ENCODE measurements at places on chromosomes 13 and 19.

GRCh38 chr13:114199954-114200353 is 20.9 kb downstream of the CFAP97D2 start:
- no peak for DNase-seq

- DNase-seq: no peak
Measured at GRCh38 chr19:42175952-42176648, 41.4 kb downstream of the DEDD2 start.

DNA sequence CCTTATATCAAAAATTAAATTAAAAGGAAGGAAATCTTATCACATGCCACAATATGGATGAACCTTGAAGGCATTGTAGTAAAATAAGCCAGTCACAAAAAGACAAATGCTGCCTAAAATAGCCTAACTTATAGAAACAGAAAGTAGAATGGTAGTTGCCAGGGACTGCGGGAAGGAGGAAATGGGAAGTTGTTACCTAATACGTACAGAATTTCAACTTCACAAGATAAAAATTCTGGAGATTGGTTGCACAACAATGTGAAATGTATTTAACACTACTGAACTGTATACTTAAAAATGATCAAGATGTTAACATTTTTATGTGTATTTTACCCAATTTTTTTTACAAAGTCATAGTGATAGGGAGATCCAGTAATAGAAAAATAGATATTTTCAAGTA is 10.2 kb upstream of the N4BP2L2 start:
- no peak for DNase-seq

GRCh38 chr13:24348797-24349515 is 39.6 kb downstream of the C1QTNF9 start:
- DNase-seq: no peak

- DNase-seq: no peak
Measured at GRCh38 chr19:5452594-5453565, 2.3 kb upstream of the ZNRF4 start.

- DNase-seq: no peak
Measured at GRCh38 chr13:74187564-74187963, 53.4 kb upstream of the KLF12 start.

- no peak for DNase-seq
Measured at GRCh38 chr13:41701676-41702075, 244.3 kb downstream of the RGCC start.

DNA sequence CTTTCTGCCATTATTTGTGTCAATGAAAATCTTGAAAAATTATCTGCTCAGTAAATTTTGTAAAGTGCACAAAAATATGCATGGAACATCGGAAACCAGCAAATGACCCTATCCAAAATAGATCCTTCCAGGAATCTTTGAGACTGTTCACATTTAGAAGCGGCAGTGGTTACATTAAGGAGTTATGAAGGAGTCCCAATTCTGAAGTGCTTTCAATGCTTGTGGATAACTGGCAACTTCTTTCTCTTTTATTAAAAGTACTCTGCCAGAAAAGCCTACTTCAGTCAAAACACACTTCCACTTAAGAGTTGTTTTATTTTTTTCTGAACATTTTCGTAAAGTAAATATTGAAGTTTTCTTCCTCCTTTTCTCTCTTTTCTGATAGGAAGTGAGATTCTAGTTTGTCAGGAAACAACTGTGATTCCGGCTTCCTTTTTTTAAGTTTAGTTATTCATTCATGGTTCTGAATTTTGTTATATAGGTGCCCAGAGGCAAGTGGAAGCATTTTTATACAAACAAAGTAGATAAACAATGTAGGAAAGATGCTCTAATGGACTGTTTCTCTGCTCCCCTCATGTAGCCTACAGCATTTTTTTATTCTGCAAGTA is 83.5 kb downstream of the PCDH9 start:
- no peak for DNase-seq

- peak; percentile 74 for DNase-seq
Measured at GRCh38 chr13:111210544-111211469, 95.7 kb downstream of the ARHGEF7 start.

DNA sequence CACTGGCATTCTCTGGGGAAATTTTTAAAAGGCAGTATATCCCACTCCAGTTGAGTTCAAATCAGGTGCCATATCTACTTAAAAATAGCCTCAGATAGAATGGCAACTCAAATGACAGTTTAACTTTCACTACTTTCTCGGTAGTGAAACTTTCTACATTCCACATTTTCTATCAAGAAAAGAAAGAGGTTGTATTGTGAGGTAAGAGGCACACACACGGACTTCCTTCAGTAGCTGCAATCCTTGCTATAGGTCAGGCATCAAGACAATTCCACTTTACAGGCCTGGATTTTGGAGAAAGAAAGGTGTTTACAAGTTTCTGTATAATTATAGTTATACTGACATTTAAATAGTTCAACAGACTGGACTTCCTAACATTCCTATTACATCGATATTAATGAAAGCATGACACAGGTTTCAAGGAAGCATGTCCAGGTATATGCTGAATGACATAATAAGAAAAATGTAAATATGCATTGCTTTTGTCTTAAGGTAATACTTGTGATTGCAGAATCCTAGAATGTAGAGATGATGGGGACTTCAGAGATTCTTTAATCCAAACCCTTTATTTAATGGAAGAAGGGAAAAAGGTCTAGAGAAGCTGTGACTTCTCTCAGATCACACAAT is 5.2 kb downstream of the STARD13 start:
- DNase-seq: no peak

DNA sequence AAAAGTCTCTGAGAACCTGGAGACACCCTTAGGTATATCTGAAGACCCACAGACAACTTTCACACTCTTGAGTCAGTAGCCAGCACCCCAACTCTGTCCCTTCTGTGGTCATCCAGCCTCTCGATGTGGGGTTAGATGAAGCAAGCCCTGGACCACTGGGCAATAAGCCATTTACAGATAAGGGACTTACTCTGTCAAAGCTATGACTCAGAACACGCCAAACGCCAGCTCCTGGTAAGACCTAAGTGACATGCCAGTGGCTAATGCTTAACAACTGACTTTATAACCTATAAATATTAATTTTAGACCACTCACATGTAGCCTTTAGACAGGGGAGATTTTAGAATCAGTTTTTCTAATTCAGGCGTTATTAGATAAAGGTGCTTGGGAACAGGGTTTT is 85.7 kb downstream of the SHISA2 start:
- no peak for DNase-seq

- no peak for DNase-seq
Measured at GRCh38 chr13:80437231-80437630, 96.3 kb upstream of the SPRY2 start.

DNA sequence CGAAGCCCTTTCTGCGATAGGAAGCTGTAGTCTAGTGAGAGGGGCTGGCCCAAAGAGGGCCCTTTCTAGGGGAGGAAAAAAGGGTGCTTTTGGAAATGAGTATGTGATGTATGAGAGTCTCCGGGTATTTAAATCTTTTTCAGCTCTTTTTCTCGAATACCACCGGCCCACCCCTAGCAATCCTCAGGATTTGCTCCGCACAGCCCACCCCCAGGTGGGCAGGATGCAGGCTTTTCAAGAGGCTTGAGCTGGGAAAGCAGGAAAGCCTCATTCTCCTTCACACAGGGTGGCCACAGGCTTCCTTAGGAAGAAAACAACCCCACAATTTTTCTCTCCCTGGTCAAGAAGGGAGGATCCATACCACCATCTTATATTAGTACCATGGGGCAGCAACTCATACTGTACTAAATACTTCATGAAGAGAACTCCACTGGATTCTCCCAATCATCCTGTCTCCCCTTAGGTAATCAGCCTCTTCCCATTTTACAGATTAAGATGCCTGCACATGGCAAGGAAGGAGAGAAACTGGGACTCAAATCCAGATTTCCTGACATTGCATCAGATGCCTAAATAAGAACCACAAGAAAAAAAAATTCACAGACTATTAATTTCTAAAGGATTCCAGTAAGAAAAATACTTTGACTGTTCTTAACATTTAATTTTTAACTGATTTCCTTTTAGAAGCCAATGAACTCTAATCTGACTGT is 84.4 kb downstream of the STK24 start:
- DNase-seq: no peak

DNA sequence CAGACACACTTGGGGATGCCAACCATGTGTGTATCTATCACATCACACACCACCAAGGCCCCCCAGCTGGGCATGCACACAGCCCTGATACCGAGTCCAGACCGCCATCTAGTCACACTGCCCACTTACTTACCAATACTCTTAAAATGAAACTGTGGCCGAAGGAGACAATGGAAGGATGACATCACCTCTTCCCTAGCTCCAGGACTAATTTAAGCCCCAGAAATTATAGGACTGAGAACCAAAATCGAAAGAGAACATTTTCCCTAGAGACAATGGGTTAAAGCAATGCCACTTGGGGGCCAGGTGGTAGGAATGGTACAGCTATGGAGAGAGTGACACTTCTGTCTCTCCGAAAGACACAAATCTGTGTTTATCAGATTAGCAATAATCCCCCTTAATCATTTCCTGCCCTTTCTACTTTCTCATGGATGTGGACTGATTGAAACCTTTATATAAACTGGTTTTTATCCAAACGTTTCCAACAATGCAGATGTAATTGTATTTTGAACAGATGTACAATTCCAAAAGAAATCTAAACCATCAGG is 663 bp upstream of the GGACT start:
- no peak for DNase-seq

GRCh38 chr19:18860725-18861124 is 29.0 kb downstream of the UPF1 start:
- DNase-seq: no peak

- DNase-seq: peak; percentile 94
Measured at GRCh38 chr19:54448774-54449700, at the start of gene LENG8. Gene LENG8 (plus strand): TSS chr19:54449199. CDS start chr19:54451345, 2,146 bp downstream.

DNA sequence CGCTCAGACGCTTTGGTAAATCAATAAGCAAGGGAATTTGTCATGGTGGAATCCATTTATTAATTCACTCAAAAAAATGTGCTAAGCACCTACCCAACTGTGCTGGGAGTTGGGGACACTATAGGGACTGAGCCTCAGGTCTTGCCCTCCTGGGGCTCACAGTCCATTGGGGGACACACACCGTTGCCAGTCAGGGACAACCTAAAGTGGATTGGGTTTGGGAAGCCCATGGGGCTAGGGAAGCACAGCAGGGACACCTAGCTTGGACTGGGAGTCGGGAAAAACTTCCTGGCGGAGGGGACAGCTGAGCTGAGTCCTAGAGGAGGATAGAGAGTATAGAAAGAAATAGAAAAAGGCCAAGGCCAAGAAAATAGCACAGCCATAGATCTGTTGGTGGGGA is 8.5 kb downstream of the FOSB start:
- DNase-seq: no peak

- DNase-seq: no peak
Measured at GRCh38 chr19:17751912-17752273, 616 bp downstream of the FCHO1 start.

DNA sequence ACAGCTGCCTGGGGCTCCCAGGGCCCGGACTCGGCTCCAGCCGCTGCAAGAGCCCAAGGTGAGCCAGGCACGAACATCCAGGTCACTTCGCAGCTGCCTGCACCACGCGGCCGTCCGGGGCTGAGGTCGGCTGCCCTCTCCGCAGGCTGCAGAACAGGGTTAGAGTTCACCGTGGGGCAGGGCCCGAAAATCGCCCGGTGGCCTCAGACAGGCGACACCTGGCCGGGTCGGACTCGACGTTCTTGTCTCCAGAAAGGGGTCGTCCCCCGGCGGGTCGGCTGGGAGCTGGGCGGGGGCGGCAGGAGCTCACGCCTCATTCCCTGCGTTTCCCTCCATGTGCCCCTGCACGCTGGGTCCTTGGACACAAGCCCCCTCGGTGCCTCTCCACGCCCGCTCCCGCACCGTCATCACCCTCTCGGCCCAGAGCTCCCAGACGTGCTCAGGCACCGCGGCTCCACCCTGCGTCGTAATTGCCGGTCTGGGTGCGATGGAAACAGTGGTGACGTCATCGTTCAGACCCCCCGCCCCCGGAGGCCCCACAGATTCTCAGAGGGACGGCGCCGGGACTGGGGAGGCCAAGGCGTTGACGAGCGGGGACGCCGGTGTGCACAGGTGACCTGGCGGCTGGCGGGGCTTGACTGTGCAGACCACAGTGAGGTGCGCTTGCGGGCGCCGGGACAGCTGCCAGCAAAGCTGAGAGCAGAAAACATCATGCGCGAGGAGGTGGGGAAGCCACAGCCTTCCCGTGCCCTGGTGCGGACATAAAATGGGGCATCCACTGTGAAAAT is 4.0 kb upstream of the GRIN3B start:
- no peak for DNase-seq

DNA sequence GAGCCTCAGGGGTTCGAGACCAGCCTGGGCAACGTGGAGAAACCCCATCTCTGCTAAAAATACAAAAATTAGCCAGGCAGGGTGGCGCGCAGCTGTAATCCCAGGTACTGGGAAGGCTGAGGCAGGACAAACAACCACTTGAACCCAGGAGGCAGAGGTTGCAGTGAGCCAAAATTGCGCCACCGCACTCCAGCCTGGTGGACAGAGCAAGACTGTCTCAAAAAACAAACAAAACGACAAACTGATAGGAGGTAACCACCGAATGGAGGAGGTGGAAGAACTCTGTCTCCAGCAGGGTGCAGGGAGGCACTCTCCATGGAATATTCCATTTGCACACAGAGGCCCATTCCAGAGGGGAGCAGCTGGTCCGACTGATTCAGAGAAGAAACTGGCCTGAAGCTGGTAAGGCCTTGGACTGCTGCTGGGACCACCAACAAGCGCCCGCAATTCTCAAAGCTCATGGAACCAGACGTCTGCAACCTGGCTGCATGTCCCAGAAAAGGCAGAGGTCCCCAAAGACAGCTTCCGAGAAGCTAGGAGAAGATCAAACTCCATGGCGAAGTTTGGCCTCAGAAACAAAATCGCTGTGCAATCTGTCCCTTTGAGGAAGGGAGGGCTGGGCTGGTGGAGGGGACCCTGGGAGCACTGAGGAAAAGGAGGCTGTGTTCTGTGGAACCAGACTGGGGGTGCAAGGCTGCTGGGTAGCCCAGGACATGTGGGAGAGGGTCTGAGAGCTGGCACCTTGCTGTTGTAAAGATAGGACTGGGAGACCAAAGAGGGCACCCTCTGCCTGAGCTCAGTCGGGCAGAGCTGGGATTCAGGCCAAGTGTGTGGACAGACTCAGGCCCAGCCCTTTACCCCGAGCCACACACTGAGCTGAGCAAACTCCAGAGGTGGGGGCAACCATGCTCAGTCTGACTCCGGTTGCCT is 35.2 kb downstream of the SLC25A42 start:
- no peak for DNase-seq

- DNase-seq: no peak
Measured at GRCh38 chr19:19192910-19193423, 909 bp downstream of the RFXANK start.

DNA sequence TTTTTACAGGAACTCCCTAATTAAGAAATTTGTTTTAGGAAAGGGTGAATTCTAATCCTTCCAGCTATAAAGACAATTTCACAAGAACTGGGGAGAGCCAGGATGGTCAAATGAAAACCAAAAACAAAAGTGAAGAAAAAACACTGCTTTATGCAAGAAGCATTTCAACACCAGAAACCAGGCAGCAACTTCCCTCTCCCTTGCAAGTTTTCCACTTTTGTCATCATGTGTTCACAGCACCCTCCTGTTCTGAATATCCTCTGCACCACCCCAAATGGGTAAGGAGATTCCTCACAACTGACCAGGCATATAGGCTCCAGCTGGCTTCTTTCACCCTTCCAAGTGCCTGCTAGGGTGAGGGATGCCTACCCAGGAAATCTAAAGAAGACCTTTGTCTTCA is 328.1 kb downstream of the TBC1D4 start:
- DNase-seq: no peak

GRCh38 chr19:58086825-58087710 is 11.0 kb downstream of the ZSCAN18 start:
- no peak for DNase-seq

Data from AG04449 (cell line).